ENCODE measurements at places on chromosomes 6 and 20.

DNA sequence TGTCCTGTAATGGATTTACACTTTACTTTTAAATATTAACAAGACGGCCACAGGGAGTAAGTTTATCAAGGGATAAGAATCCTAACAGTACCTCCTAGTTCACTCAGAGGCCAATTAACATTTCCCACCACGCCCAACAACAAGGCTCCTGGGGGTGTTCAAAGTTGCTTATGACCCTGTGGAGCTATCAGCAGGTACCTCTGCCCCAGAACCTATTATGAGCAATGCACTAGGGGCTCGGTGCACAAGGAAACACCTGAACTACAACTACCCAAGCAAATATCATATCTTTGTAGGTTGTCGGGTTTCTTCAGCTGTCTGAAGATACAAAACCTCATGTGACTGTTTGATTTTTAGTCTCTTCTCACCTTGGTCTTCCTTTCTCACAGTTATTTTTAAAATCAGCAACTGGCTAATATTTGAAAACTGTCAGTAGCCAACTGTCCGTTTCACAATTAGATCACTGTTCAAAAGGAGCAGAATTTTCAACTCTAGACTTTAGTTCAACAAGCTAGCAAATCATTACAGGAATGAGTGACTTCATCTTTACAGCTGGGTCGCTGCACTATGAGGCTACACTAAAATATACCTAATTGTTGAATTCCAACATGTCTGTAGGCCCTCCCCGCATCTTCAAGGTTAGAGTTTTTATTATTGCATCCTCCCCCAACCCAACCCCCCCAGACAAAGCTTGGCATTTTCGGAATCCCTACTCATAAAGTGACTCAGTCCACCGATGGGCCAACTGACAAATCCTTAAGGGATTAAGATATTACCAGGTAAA is 38.1 kb downstream of the B4GALT5 start:
- DNase-seq, result peak; percentile 75
- peak overlapping the region; percentile 93 for H3K27ac ChIP-seq
- H3K27me3 ChIP-seq, result no peaks in the 10 kb centered on the region
- no peak overlapping the region for H3K4me3 ChIP-seq
- peaks cover 83% of the 10 kb centered on the region for H3K4me1 ChIP-seq

GRCh38 chr6:157099912-157100593 is 223.3 kb downstream of the TMEM242 start:
- no peaks in the 10 kb centered on the region for H3K27me3 ChIP-seq
- H3K4me3 ChIP-seq, result no peak overlapping the region
- no peaks in the 10 kb centered on the region for H3K4me1 ChIP-seq
- no peak for DNase-seq
- H3K36me3 ChIP-seq, result no peaks in the 10 kb centered on the region

- H3K27ac ChIP-seq, result no peak overlapping the region
- no peak overlapping the region for H3K4me3 ChIP-seq
- H3K36me3 ChIP-seq, result no peaks in the 10 kb centered on the region
- H3K4me1 ChIP-seq, result no peaks in the 10 kb centered on the region
- DNase-seq, result no peak
Observed at GRCh38 chr6:63448229-63448628, 124.1 kb upstream of the LOC128125822 start.

GRCh38 chr6:147298461-147298860 is 94.2 kb downstream of the STXBP5 start:
- peaks cover 44% of the 10 kb centered on the region for H3K36me3 ChIP-seq
- no peak overlapping the region for H3K27ac ChIP-seq
- H3K4me3 ChIP-seq, result no peak overlapping the region
- H3K27me3 ChIP-seq, result no peaks in the 10 kb centered on the region
- DNase-seq, result no peak

GRCh38 chr20:54479138-54479906 is 3.9 kb downstream of the DOK5 start:
- H3K4me1 ChIP-seq, result no peaks in the 10 kb centered on the region
- no peaks in the 10 kb centered on the region for H3K36me3 ChIP-seq
- peaks cover 44% of the 10 kb centered on the region for H3K27me3 ChIP-seq
- H3K4me3 ChIP-seq, result no peak overlapping the region
- no peak overlapping the region for H3K27ac ChIP-seq
- no peak for DNase-seq

- no peaks in the 10 kb centered on the region for H3K4me1 ChIP-seq
- H3K27ac ChIP-seq, result no peak overlapping the region
- no peaks in the 10 kb centered on the region for H3K27me3 ChIP-seq
- no peaks in the 10 kb centered on the region for H3K36me3 ChIP-seq
Observed at GRCh38 chr6:7846966-7847818, 63.4 kb downstream of the TXNDC5 start.

GRCh38 chr6:160141001-160141726 is 19.5 kb downstream of the SLC22A1 start:
- no peak overlapping the region for H3K4me3 ChIP-seq
- peak overlapping the region; percentile 36 for H3K27ac ChIP-seq
- no peaks in the 10 kb centered on the region for H3K36me3 ChIP-seq
- no peaks in the 10 kb centered on the region for H3K27me3 ChIP-seq
- H3K4me1 ChIP-seq, result peaks cover 17% of the 10 kb centered on the region
- DNase-seq, result no peak

DNA sequence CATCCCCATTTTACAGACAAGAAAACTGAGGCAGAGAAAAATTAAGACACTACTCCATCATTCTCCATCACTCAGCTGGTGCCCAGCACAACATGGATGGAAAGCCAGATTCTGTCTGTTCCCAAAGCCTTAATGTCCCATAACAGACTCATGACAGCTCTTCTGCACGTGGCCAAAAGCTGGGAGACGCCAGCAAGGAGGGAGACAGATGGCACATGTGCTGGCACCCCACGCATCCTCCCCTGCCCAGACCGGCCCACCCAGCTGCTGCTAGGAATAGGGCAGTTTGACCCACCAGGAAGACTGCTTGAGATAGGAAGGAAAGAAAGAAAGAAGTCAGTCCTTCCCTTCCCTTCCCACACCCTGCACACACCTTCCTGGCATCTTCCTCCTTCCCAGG is 96.3 kb downstream of the PREX1 start:
- no peak overlapping the region for H3K4me3 ChIP-seq
- H3K27ac ChIP-seq, result no peak overlapping the region
- no peaks in the 10 kb centered on the region for H3K4me1 ChIP-seq
- no peaks in the 10 kb centered on the region for H3K27me3 ChIP-seq
- DNase-seq, result no peak
- no peaks in the 10 kb centered on the region for H3K36me3 ChIP-seq

DNA sequence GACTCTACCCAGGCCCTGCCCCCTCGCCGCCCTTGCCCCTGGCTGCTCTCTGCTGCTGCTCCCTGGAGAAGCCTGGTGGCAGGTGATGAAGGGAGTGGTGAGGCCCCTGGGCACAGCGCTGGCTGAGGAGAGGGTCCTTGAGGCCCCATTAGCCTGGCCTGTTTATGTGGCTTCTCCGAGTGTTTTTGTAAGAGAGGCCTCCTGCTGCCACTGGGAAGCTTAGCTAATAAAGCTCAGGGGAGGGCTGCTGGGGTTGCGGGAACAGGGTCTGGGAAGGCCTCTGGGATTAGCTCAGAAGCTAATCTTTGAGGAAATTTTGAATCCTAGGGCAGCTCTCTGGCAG is 15.5 kb downstream of the EBF4 start:
- no peaks in the 10 kb centered on the region for H3K4me1 ChIP-seq
- H3K4me3 ChIP-seq, result no peak overlapping the region
- H3K36me3 ChIP-seq, result no peaks in the 10 kb centered on the region
- H3K27ac ChIP-seq, result no peak overlapping the region
- H3K27me3 ChIP-seq, result peaks cover 15% of the 10 kb centered on the region

DNA sequence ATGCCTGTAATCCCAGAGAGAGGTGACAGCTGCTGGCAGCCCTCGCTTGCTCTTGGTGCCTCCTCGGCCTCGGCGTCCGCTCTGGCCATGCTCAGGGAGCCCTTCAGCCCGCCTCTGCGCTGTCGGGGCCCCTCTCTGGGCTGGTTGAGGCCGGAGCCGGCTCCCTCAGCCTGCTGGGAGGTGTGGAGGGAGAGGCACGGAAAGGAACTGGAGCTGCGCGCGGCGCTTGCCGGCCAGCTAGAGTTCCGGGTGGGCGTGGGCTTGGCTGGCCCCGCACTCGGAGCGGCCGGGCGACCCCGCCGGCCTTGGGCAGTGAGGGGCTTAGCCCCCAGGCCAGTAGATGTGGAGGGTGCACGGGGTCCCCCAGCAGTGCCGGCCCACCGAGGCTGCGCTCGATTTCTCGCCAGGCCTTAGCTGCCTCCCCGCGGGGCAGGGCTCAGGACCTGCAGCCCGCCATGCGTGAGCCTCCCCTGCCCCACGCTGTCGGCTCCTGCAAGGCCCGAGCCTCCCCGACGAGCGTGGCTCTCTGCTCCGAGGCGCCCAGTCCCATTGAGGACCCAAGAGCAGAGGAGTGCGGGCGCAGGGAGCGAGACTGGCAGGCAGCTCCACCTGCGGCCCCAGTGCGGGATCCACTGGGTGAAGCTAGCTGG is 34.6 kb downstream of the C6orf52 start:
- no peak overlapping the region for H3K27ac ChIP-seq
- no peaks in the 10 kb centered on the region for H3K4me1 ChIP-seq
- H3K4me3 ChIP-seq, result peak overlapping the region; percentile 27

- no peaks in the 10 kb centered on the region for H3K27me3 ChIP-seq
- no peak overlapping the region for H3K27ac ChIP-seq
- DNase-seq, result no peak
- no peak overlapping the region for H3K4me3 ChIP-seq
- peaks cover 29% of the 10 kb centered on the region for H3K4me1 ChIP-seq
Observed at GRCh38 chr6:47129129-47129528, 87.0 kb upstream of the ADGRF1 start.

- peaks cover 57% of the 10 kb centered on the region for H3K36me3 ChIP-seq
- H3K4me1 ChIP-seq, result peaks cover 23% of the 10 kb centered on the region
- H3K27me3 ChIP-seq, result no peaks in the 10 kb centered on the region
- peak overlapping the region; percentile 81 for H3K27ac ChIP-seq
Observed at GRCh38 chr6:158772172-158772571, 47.0 kb downstream of the EZR start.

GRCh38 chr6:140101367-140101766 is 726.9 kb upstream of the CITED2 start:
- no peak overlapping the region for H3K4me3 ChIP-seq
- no peaks in the 10 kb centered on the region for H3K4me1 ChIP-seq
- no peaks in the 10 kb centered on the region for H3K36me3 ChIP-seq
- DNase-seq, result no peak

DNA sequence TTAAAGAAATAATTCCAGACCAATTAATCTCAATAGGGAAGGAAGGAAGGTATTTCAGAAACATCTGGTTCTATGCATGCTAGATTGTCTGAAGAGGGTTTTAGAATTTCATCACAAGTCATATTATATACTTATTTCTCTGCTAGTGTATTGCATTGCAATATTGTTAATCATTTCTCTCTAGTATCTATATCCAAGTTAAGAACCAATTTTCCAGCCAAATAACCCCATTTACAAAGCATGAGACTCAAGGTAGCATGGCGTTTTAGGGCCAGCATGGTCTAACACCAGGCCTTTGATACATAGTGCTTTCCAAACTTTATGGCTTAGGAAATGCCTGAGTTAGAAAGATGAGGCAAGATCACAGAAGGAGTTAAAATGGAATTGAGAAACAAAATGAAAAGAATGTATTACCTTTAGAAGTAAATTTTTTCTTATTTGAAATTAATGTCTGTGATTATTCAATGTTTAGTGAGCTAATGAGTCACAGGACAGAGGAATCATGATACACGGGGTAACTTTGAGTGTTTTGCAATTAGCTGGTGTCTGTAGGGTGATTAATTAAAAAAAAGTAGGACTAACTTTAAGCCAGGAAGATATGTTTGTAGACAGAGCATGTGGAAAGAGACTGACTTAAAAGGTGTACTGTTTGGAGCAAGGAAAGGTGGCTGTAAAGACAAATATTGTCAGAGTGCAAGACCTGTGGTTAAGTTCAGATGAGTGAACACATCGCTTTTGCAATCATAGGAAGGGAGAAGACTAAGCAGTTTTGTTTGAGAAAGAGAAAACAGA is 1006.2 kb upstream of the CITED2 start:
- H3K4me1 ChIP-seq, result no peaks in the 10 kb centered on the region
- H3K27me3 ChIP-seq, result no peaks in the 10 kb centered on the region
- no peak overlapping the region for H3K4me3 ChIP-seq
- no peak overlapping the region for H3K27ac ChIP-seq
- DNase-seq, result no peak
- H3K36me3 ChIP-seq, result no peaks in the 10 kb centered on the region

- no peaks in the 10 kb centered on the region for H3K36me3 ChIP-seq
- no peak overlapping the region for H3K27ac ChIP-seq
- DNase-seq, result no peak
- H3K4me3 ChIP-seq, result no peak overlapping the region
Observed at GRCh38 chr6:132725947-132726607, 12.2 kb upstream of the VNN1 start.

DNA sequence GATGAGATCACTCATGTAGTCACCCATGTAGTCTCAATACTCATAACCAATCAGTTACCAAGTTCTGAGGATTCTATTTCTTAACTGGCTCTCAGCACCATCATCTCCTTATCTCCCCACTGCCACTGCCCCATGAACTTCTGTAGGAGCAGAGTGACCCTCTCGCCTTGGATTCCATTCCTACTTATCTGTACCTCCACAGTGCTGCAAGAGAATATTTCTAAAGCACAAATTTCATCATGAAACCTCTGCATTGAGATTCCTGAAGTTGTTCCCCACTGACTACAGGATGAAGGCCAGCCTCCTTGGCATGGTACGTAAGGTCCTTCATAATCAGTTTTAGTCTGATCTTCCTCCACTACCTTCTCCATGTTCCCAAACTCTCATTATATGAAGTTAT is 34.8 kb downstream of the BACH2 start:
- no peak overlapping the region for H3K27ac ChIP-seq
- H3K36me3 ChIP-seq, result no peaks in the 10 kb centered on the region
- DNase-seq, result no peak
- H3K4me1 ChIP-seq, result no peaks in the 10 kb centered on the region
- H3K27me3 ChIP-seq, result no peaks in the 10 kb centered on the region

DNA sequence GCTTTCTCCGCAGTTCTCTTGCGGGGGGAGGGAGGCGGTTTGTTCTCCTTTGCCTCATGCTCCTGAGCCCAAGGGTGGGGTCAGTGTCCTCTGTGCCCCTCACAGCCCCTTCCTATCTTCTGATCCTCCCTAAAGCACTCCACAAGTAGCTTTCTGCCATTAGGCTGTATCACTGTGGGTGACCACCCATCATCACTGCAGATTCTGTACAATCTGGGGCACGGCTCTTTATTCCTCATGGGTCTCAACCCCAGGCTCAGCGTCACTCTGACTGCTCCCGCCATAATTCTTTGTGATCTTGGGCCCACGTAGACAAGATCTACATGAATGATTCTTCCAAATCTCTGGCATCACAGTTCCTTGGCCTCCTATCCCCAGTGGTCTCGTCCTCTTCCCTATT is 10.5 kb downstream of the NCR2 start:
- H3K27me3 ChIP-seq, result peaks cover 15% of the 10 kb centered on the region
- H3K27ac ChIP-seq, result no peak overlapping the region
- H3K4me3 ChIP-seq, result no peak overlapping the region

DNA sequence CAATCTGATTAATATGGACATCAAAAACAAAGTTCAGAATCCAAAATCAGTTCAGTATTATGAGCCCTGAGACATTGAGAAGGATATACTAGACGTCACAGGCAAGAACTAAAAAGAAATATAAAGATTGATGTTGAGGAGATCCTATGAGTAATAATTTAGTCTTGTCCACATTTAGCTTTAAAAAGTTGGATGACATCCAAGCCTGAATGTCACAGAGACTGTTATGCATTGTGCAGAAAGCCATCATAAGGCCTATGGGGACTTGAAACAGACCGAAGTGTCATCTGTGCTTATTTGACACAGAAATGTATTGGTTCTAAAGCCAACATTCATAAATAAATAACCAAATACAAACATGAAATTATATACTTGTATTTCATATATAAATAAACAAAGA is 581.8 kb upstream of the MMS22L start:
- H3K27ac ChIP-seq, result no peak overlapping the region
- no peak for DNase-seq
- H3K4me1 ChIP-seq, result no peaks in the 10 kb centered on the region
- no peaks in the 10 kb centered on the region for H3K36me3 ChIP-seq
- no peak overlapping the region for H3K4me3 ChIP-seq

Data from transverse colon (tissue), 4 donors.